NCI-H345 (cell line): ENCODE measurements at places on chromosomes 11 and 22.

GRCh38 chr11:124402326-124402922, 3.6 kb upstream of the OR8B3 start:
- DNase-seq, result peak; percentile 31

- DNase-seq, result no peak
Observed at GRCh38 chr11:107354780-107355179, 102.8 kb downstream of the CWF19L2 start.

DNA sequence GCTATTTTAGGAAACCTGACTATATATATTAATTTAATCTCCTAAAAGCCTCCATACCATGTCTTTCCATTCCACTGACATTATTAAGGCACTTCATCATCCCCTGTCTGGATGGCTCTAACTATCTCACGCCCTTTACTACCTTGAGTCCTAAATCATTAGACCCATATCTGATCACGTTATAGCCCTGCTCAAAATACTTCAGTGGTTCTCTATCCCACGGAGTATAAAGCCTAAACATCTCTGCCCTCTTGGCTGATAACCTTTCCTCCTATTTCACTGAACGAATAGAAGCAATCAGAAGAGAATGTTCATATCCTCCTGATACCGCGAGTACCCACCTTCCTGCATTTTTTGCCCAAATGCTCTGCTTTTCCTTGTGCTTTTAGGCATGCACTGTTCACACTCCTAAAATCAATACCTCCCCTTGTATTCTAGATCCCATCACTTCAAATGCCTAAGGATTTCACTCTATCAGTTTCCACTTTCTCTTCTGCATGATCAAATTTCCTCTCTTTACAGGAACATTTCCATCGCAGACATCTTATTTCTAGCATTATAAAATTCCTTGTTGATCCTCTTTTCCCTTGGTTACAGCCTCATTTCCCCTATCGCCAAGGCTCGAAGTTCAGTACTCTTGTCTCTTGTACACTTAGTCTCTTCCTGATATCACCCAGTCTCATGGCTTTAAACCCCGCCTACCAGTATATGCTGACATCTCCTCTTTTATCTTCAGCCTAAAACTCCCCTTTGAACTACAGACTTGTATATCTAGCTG, 45.0 kb upstream of the BIRC3 start:
- DNase-seq, result no peak

DNA sequence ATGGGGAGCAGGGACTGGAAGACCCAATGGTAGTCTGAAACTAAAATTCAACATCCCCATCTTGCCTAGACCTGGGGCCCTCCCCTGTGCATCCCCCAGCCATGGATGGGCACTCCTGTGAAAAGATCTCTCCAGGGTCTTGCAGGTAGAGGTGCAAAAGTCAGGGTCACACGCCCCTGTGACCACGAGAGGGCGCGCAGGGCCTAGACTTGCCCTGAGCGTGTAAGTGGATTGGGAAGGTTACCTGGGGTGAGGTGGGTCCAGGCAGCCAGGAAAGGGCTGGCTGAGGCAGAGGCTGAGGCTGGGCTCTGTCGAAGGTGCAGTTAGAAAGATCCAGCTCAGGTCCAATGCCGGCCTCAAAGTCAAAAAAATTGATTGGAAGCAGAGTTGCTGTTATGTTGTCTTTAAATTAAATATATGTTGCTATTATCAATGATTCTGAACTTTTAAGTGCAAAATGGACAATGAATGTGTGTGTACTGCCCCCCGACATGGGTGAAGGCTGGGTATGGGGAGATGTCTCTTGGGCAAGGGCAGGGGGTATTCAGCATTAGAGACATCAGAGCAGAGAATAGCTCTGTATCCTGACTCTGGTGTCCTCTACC, 4.8 kb upstream of the POU2F3 start:
- peak; percentile 78 for DNase-seq

GRCh38 chr11:73236854-73237253, 18.8 kb downstream of the P2RY2 start:
- DNase-seq, result peak; percentile 29

GRCh38 chr11:106679181-106679580, 339.1 kb downstream of the GUCY1A2 start:
- DNase-seq, result no peak

DNA sequence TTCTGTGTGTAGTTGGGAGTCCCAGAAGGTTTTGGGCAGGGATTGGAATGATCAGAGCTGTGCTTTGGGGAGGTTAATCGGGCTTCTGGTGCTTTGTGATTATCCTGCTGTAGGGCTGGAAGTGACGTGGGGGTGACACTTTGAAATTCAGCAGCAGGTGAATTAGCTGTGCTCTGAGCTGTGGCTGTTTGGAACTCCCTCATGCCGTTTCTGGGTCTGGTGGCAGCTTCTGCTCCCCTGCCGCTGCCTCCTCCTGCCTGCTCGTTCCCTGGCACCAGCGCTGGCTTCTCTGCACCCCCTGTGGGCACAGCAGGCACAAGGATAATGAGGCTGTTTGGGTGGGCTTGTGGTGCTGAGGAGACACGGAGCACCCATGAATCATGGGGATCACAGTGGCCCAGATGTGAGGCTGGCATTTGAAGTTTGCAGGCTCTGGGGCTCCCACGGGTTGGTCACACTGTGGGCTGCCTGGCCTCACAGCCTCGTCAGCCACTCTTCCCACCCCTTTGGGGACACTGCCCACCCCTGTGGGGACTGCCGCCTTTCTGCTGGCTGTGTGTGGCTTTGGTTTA, 49.7 kb downstream of the TBC1D22A start:
- no peak for DNase-seq

GRCh38 chr11:61826930-61827570, 1.1 kb upstream of the FADS2 start:
- no peak for DNase-seq

GRCh38 chr11:15153231-15153630, 38.5 kb downstream of the INSC start:
- no peak for DNase-seq

- no peak for DNase-seq
Observed at GRCh38 chr22:21736084-21736642, 569 bp upstream of the YPEL1 start.

DNA sequence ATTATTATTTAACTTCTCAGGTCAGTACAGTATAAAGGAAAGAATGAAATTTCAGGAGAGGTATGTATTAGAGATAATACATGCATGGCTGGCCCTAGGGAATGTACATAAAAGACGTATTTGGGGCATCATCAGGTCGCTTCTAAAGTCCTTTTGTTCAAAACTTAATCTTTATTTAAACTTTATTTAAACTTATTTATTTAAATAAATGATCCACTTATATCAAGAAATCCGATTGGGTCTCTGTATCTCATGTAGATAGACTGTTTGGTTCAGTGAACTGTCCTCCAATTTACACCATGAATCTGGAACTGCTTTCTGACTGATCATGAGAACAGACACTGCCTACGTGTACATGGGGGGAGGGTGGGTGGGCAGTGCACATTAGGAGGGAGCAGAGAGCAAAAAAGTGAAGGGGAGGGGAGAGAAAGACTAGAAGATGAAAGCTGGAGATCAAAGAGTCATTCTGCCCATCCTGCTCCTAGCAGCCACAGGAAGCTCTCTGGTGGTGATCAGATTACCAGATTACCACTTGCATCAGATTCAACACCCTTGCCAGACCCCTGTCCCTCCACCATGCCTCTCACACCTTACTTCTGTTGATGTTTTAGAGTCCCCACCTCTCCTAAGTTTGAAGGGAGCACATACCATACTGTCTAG, 92.1 kb upstream of the MTMR2 start:
- no peak for DNase-seq

DNA sequence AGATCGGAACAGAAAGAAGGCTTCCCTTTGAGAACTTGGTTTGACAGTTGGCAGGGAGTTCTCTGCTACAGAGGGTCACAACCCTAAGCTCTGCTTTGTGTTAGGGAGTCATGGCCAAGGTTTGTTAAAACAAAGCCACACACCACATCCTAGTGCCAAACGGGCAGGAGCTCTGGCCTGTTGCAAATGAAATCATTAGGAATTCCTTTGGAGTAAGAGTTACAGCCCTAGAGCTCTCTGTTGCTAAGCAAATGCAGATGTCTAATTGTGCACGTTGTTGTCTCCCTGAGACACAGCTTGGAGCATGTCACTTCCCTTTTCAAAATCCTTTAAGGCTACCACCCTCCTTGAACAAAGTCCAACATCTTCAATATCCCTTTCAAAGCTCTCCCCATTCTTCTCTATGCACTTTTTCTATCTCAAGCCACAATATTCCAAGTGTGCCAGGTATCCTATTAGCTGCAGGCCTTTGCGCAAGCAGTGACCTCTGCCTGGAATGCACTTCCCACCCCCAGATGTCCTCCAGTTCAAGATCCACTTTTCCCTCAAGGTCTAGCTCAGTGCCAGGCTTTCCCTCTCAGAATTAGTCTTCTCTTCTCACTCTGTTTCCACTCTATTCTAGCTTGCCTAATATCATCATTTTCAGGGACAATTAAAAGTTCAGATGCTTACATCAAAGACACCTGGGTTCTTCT, 253.7 kb upstream of the POU2AF2 start:
- no peak for DNase-seq

DNA sequence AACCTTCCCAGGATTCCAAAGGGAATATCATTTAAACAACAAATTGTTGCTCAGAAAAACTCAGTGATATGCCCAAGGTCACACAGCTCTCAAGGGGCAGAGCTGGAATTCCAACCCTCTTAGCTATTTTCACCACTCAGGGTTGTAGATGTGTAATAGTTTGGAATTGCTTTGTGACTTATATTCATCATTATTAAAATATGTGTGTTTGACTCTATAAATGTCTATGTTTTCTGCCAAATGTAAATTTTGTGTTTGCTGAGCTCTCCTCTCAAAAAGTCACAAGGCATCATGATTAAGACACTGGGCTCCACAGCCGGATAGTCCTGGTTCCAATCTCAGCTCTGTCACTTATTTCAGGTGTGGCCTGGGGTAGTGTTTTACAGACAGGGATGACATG, 407.3 kb downstream of the TMEM135 start:
- no peak for DNase-seq

DNA sequence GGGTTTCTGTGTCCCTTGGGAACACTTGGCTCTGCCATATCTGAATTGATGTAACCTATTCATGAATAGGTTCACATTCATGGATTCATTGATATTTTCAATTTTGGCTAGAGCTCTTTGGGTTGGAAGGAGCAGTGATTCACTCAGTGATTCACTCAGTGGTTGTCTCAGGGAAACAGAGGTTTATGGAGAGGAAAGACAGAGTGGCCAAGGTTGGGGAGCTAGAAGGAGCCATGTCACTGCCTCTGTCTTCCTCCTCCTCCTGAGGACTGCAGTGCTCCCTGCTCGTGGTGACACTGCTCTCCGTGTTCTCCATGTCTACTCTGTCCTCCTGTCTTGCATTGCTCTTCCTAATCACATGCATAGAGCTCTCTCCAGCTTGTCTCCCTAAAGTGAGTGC, 17.4 kb downstream of the CEP164 start:
- DNase-seq, result no peak

GRCh38 chr11:75763846-75764245, 4.7 kb upstream of the DGAT2 start:
- no peak for DNase-seq

GRCh38 chr22:38271927-38272372, 860 bp downstream of the TMEM184B start:
- peak; percentile 59 for DNase-seq

- DNase-seq, result no peak
Observed at GRCh38 chr11:99376463-99376862, 355.7 kb downstream of the CNTN5 start.

DNA sequence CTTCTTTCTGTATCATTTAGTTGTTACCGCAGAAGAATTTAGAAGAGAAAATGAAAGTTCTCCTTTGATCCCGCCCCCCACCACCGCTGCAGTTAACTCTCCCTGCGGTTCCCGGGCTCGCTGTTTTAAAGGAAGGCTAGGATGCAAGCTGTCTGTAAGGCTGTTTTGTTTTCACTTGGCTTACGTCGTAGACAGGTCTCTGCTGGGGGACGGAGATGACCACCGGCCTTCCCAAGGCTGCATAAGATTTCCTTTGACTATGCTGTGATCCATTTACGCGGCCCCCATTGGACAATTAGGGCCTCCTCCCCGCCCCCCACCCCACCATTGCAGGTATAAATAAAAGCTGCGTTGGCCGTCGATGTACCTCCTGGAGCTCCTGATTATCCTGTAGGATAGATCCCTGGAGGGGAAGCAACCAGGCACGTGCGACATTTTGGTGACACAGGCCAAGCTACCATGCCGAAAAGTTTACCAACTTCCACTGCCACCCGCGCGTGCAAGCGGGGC, 1.4 kb upstream of the CPT1A start:
- DNase-seq, result no peak

DNA sequence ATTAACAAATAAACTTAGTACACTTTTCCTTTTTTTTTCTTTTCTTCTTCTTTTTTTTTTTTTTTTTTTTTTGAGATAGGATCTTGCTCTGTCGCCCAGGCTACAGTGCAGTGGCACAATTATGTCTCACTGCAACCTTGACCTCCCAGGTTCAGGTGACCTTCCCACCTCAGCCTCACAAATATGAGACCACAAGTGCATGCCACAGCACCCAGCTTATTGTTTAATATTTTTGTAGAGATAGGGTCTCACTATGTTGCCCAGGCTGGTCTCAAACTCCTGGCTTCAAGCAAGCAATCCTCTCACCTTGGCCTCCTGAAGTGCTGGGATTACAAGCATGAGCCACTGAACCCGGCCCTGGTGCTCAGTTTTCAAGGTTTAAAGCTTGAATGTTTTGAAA, 88.9 kb downstream of the ELP4 start:
- DNase-seq, result no peak

DNA sequence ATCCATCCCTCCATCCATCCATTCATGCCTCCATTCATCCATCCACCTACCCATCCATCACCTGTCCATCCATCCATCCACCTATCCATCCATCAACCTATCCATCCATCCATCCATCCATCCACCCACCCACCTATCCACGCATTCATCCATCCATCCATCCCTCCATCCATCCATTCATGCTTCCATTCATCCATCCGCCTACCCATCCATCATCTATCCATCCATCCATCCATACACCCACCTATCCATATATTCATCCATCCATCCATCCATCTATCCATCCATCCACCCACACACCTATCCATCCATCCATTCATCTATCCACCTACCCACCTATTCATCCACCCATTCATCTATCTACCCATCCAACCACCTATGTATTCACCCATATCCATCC, 13.8 kb downstream of the PARVG start:
- no peak for DNase-seq

DNA sequence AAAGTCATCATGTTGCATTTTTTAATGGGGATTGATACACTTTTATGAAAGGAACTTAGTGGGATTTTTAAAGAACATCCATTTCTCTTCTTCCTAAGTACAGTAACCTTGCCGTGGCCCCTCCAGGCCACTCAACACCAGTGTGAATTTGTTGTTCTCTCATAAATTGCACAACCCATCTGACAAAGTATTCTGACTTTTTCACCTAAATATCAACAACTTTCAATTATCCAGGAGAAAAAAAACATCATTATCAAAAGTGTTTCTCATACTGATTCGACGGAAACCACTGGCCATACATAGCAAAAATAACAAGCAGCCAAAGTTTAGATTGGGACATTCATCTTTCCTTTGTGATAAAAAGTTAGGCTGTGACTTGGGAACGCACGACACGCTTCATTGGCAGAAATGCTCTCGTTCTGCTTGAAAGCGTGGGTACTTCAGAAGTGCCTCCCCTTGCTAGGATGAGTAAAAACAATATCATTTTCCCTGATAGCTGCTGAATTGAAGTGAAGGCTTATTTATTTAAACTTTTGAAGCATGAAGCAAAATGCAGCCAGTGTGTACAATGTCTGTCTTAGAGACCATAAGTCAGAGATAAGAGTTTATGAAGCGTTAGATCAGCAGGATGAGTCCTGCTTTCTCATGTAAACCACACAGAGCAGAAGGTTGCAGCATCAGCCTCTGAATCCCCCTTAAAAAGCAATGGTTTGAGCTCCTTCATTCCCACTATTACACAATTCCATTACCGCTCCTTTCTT, 20.6 kb upstream of the EIF3M start:
- no peak for DNase-seq

GRCh38 chr22:39943953-39944872, 16.0 kb upstream of the TMA7B start:
- DNase-seq, result no peak
